ENCODE measurements at places on chromosomes 16 and 17.

- no peak for DNase-seq
Observed at GRCh38 chr17:34584805-34585416, 5.5 kb downstream of the TMEM132E start.

DNA sequence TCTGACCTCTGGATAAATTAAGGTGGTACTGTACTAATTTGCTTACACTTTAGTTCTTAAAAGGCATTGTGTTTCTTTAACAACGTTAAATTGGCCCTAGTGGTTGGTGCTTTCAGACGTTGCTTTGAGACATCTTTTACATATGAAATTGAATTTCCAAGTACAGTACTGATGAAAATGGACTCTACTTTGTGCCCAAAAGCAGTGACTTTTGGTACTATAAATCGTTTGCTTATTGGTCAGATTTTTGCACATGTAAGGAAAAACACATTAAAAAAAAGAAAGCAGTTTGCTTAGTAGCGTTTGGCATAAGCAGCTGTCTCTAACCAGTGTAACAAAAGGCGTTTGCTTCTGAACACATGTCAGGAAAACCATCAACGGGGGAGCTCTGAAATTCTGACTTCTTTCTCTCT lies 139.6 kb downstream of the CDK5R1 start:
- DNase-seq = no peak

- no peak for DNase-seq
Observed at GRCh38 chr16:55152875-55153390, 171.1 kb upstream of the IRX6 start.

DNA sequence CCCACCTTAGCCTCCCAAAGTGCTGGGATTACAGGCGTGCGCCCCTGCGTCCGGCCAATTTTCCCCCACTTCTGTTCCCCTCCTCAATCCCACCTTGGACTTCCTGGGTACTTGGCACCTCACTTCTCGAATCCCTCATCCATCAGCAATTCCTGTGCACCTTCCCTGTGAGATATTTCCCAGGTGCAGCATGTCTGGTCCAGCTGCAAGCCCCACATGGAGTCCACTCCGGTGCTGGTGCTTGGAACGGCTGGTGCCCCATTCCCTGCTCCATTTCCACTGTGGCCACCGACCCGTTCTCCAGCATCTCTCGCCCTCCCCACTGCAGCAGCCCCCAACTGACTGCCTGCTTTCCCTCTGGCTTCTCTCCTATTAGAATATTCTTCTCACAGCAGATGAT lies 35.3 kb downstream of the NOL11 start:
- DNase-seq = no peak

- DNase-seq = no peak
Observed at GRCh38 chr16:2296661-2297505, 29.0 kb upstream of the RNPS1 start.

- DNase-seq = no peak
Observed at GRCh38 chr17:45861165-45861564, 16.5 kb downstream of the SPPL2C start.

DNA sequence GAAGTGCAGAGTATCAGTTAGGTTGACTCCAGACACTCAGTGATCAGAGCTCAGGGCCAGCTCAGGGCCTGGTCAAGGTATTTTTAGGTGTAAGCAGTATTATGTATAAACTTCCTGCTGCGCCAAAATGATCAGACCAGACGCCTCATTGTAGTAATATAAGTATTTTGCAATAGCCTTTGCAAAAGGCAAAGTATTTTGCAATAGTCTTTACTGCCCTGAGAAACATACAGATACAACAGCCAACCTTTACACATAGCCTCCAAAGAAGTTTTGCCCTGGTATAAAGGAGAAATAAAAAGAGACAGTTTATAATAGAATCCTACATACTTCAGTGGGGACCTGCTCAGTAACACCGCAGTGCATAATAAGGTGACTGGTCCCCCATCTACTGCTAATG lies 333.0 kb upstream of the EEF2KMT start:
- DNase-seq = no peak

GRCh38 chr17:32515677-32516383 lies 29.0 kb downstream of the CDK5R1 start:
- no peak for DNase-seq

DNA sequence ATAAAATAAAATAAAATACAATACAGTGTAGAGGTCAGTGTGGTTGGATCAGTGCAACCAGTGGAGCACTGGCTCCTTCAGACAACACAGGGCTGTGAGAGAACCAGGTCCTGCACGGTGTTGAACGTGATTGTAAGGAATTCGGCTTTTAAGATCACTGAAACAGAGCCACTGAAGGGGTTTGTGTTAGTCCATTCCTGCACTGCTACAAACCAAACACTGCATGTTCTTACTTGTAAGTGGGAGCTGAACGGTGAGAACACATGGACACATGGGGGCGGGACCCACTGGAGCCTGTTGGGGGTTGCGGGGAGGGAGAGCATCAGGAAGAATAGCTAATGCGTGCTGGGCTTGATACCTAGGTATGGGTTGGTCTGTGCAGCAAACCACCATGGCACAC lies 193.2 kb upstream of the AXIN2 start:
- no peak for DNase-seq

DNA sequence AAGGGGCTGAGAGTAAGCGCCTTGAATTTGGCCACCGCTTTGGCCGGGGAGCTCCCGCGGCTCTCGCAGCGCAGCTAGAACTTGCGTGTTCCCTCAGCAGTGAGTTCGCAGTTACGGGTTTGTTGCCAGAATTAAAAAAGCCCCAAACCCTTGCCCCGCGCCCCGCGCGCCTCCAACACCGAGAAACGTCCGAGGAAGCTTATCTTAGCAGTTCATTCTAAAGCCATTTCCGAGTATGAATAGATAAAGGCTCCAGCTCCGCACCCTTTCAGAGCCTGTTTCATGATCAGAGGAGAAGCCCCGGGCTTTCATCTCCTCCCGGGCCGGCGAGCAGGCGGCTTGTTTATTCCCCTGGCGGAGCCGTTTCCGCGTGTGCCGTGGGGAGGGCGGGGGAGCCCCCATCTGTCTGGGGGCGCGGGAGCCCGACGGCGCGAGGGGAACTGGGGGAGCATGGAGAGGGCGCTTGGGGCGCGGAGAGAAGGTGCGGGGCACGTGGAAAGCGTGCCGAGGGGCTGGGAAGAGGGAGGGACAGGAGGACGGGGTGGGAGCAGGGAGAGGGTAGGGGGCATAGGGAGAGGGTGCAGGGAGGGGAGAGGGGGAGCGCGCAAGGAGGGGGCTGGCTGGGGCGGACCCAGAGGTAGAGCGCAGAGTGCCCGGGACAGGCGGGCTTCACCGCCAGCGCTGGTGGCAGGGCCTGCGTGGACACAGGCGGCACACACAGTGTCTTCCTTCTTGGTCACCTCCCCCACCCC lies 9.9 kb downstream of the TBX4 start:
- DNase-seq = no peak

DNA sequence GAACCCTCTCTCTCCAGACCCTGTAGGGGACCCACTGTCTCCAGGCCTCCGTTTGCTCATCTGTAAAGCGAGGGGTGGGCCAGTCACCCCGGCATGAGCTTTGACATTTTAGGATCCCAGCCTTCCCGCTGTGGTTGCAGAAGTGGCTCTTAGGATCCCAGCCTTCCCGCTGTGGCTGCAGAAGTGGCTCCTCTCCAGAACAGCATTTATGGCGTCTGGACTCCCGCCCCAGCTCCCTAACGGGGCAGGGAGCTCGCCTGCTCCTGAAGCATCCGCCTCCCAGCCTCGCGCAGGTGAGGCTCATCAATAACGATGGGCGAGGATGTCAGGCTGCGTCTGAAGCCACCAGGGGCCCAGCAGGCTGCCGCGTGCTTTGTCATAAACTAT lies 222.3 kb upstream of the TNRC6C start:
- DNase-seq = no peak

GRCh38 chr17:58289869-58290268 lies 9.1 kb upstream of the MPO start:
- no peak for DNase-seq

Data from activated effector memory CD4-positive, alpha-beta T cell treated with Interleukin-2 at 50 U/mL for 16 hours (primary cell).